ENCODE measurements at places on chromosomes 1 and 21.

DNA sequence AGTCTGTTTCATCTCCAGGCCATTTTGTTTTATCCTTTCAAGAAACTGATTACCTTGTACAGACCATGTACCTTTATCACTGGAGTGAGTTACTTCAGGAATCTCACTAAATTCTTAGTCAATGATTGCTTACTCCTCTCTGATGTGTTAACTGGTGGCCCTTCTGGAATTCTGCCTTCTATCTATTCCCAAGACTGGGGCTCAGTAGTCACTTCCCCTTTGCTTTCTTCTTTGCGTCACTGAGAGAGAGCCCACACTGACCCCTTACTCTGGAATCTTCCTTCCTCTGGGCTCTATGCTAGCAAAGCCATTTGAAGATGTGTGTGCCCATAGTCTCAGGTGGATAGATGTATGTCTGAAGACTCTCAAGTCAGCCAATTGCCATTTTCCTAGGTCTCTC lies 34.6 kb downstream of the XCL2 start:
- DNase-seq: no peak

DNA sequence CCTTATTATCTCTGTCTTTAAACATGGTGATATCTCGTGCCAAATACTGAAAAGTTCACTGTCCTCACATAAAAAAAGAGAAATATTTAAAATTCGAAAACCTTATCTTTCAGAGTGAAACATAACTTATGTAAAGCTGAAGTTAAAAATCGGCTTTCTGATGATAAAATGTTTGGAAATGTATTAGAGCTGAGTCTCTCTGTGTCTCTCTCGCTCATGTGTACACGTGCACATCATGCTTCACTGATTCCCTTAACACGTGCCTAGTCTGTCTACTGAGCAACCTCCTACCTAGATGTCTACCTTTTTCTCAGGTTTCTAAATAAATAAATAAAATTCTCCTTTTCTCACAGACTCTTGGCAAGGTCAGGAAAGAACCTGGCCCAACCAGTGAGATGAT lies 17.1 kb downstream of the HHIPL2 start:
- no peak for DNase-seq

DNA sequence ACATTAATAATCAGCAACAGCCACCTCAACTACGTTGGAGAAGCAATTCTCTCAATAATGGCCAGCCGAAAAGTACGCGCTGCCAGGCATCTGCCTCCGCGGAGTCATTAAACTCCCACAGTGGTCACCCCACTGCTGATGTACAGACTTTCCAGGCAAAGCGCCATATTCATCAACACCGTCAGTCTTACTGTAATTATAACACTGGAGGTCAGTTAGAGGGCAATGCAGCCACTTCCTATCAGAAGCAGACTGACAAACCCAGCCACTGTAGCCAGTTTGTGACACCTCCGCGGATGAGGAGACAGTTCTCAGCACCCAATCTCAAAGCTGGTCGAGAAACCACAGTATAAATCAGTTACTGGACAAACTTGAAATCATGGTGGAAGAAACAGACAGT lies 93.9 kb downstream of the KIF1B start:
- no peak for DNase-seq

- DNase-seq: no peak
Measured at GRCh38 chr1:31617218-31617915, at the start of gene HCRTR1. TSS of gene HCRTR1 (plus strand) at chr1:31617689. CDS start at chr1:31619193, 1,504 bp downstream.

- no peak for DNase-seq
Measured at GRCh38 chr1:27149084-27149761, 5.7 kb downstream of the SLC9A1 start.

DNA sequence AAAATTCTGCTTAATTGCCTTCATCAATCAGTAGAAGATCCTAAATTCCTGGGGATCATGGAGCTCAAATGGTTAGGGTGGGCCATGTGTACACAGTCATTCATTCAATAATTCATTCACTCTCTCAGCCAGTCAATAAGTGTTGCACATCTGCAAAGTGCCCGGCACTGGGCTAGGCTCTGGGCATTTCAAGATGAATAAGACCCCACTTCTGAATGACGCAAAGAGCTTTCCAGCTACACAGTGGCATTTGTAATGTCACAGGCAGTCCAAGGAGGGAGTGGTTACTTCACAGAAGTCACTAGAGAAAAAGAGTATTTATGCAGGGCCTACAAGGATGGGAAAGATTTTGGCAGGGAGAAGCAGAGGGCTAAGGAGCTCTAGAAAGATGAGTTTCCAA lies 93.2 kb downstream of the KCNJ15 start:
- no peak for DNase-seq

DNA sequence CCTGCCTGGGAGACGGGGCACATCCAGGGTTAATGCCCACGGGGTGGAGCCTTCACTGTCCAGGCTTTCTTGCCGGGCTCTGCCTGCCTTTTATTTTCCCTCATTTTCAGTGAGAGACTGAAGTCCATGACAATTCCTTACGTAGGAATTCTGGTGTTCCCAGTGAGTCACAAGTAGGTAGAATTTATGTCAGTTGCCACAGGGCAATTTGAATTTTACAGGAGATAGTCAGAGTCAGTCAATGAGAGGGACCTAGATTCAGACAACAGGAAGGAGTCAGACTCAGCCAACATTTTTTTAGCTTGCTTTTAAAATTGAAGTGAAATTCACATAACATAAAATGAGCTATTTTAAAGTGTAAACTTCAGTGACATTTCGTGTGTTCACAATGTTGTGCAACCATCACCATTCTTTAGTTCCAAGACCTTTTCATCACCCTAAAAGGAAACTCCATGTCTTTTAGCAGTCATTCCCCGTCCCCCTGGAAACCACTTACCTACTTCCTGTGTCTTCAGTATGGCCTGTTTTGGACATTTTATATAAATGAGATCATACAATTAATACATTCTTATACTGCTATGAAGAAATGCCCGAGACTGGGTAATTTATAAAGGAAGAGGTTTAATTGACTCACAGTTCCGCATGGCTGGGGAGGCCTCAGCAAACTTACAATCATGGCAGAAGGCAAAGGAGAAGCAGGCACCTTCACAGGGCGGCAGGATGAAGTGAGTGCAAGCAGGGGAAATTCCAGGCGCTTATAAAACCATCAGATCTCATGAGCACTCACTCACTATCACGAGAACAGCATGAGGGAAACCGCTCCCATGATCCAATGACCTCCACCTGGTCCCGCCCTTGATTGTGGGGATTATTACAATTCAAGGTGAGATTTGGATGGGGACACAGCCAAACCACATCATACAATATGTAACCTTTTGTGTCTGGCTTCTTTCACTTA lies 14.6 kb downstream of the AJAP1 start:
- DNase-seq: no peak

GRCh38 chr1:111507411-111508201 lies 4.2 kb upstream of the ADORA3 start:
- peak; percentile 33 for DNase-seq

GRCh38 chr21:38234395-38235142 lies 22.2 kb upstream of the KCNJ15 start:
- no peak for DNase-seq

DNA sequence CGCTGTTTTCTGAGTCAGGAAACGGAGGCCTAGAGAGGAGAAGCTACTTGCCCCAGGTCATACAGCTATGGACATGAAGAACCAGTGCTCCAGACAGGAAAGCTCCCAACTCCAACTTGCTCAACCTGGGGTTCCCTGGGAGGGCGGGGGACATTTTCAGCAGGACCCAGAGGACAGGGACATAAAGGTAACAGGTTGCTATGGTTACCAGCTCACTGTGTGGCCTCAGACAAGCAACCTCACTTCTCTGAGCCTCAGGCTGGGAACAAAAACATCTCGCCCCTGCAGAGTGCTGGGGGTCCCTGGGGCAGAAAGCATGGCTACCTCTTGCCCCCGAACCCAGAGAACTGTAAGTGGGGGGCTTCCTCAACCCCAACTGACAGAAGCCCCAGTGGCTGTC lies 16.1 kb downstream of the FBXO2 start:
- no peak for DNase-seq

GRCh38 chr1:35190784-35191183 lies 2.2 kb downstream of the SFPQ start:
- no peak for DNase-seq

GRCh38 chr1:119675349-119676345 lies 27.6 kb upstream of the ZNF697 start:
- DNase-seq: peak; percentile 23

GRCh38 chr1:47441450-47442106 lies 3.7 kb downstream of the FOXD2 start:
- DNase-seq: no peak

DNA sequence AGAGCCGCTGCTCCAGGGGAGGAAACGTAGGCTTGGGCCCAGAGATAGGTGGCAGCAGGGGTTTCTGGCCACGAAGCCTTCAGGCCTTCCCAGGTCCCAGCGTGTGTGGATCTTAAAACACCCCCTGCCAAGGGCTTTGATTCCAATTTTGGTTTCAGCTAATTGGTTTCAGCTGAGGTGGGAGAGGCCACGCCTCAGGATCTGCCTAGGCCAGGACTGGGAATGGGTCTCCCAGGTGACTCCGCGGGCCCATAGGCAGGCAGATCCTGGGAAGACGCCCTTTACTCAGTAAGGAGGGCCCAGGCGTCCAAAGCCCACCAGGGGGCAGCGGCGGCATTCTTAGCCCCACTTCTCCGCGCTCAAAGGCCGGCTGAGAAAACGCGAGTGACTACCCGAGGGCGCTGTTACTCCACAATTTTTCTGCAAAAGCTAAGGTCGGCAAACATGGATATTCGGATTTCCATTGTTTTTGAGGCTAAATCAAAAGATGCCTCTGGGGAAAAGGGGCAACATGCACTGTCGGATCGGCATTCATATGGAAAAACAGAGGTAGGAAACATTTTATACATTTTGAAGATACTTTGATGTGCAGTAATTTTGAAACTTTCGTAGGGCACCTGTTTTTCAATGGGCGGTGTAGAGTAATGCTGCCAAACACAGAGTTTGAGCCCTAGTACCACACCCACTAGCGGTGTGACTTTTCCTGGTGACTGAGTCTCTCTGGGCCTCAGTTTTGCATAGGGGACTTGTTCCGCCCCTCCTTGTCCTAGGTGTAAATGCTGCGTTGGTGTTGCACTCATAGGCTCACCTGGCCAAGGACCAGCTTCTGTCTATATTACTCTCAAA lies 31.8 kb upstream of the BCL10 start:
- peak; percentile 38 for DNase-seq

GRCh38 chr1:54287176-54287650 lies 87.2 kb downstream of the MRPL37 start:
- peak; percentile 5 for DNase-seq

DNA sequence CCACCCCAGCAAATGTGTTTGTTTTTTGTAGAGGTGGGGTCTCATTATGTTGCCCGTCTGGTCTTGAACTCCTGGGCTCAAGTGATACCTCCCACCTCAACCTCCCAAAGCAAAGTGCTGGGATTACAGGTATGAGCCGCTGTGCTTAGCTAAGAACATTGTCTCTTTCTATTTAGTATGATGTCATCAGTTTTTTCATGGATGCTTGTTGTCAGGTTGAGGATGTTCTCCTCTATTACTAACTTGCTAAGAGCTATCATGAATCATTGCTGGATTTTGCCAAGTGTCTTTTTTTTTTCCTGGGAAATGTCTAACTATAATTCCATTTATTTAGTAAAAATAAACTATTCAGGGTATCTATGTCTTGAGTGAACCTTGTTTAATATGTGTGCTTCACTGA lies 19.0 kb upstream of the MPC2 start:
- no peak for DNase-seq

DNA sequence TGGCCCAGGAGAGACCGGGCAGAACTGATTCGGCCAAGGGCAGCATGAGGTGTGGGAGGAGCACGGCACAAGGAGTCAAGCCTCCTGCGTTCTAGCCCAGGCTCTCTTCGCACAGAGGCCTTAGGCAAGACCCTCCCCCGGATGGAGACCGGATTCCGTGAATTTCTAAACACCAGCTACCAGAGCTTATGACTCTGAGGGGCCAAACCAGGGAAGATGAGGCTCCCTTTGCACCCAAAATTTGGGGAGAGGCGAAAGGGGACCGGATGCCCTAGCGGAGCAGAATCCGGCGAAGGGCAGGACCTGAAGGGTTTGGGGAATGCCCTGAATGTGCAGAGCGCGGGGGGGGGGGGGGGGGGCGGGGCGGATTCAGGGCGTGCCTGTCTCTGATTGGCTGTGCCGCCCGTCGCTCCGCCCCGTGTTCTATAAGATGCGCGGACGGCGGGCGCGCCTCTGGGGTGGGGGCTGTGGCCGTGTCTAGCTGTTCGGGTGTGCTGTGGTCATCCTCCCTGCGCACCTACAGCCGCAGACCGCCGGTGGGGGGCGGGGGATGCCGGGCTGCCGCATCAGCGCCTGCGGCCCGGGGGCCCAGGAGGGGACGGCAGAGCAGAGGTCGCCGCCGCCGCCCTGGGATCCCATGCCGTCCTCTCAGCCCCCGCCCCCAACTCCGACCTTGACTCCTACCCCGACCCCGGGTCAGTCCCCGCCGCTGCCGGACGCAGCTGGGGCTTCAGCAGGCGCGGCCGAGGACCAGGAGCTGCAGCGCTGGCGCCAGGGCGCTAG lies at the start of gene TRNP1:
Gene TRNP1, plus strand, starts transcription at position 456 of the 783 bp plus-strand sequence. Its CDS starts 95 bp downstream, at position 551.
- DNase-seq: peak; percentile 54

All from stimulated activated CD4-positive, alpha-beta T cell treated with anti-CD3 and anti-CD28 coated beads, TNF-alpha, amount 100 ng/mL, for 4 hours (primary cell).